ENCODE measurements at places on chromosomes 3 and 15.

DNA sequence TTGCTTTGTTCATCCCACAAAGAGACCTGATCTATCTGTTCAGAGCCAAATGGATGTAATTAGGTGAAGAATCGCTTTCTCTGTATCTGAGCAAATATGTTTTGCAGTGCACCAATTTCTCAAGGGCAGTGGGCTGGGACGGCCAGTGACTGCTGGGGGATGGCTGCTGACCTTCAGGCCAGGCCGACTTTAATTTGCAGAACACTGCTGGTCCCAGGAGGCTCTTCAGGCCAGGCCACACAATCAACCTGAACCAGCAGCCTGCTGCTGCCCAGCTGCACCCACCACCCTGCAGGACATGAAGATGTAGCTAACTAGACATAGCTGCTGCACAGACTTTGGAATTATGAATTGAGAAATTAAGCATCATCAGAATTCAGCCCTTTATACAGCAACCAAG is 194.4 kb upstream of the ONECUT1 start:
- no peak for DNase-seq

- no peak for DNase-seq
These were observed 239.9 kb downstream of the EPHB1 start for GRCh38 chr3:135034891-135035440.

DNA sequence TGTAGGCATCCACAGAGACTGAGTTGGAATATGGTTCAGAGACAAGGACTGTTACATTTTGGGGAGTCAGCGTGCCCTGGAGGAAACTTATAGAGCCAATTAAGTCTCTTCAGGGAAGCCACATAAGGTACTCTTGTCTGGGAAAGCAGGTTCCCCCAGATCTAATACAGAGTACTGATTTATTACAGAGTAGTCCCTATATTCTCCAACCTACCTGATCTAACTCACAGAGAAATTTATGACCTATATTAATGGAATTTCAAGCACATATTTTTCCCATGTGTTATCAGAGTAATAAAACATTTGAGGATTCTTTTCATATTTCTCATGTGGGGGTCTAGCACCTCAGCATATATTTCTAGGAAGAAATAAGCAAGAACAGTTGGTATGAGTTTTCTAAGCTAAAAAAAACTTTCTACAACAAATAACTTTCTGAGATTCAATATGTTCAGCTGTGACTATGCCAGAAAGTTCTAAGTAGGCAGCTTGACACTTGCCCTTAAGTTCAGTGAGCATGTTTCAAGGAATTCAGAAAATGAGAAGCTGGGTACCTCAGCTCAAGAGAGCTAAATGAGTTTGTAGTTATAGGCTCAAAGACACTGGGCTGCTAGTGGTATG is 75.3 kb upstream of the COL8A1 start:
- no peak for DNase-seq

DNA sequence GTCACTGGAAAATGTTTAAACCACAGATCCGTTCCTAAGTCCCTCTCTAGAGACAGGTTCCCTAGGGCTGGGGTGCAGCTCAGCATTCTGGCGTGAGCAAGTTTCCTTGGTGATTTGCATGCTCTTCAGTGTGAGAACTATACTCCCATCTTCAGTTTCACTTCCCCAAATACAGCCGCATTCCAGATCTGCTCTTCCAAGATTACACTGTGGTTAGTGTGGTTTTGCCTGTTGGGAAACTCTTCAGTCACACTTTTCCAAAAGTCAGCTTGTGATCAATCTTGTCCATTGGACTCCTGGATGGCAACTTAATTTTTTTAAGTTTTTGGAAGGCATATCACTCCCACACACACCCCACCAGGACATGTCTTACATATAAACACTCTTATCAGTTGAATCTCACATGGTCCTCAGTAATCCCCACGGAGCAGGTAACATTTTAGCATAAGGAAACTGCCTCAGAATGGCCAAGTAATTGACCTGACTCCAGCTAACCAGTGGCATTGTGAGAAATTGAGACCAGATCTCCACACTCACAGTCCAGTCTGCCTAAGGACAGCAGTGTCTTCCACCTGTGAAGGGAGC is 33.5 kb upstream of the PTPN23 start:
- no peak for DNase-seq

GRCh38 chr3:12679468-12679867 is 15.6 kb upstream of the RAF1 start:
- no peak for DNase-seq

GRCh38 chr3:123947482-123947881 is 13.5 kb downstream of the CCDC14 start:
- DNase-seq = no peak

DNA sequence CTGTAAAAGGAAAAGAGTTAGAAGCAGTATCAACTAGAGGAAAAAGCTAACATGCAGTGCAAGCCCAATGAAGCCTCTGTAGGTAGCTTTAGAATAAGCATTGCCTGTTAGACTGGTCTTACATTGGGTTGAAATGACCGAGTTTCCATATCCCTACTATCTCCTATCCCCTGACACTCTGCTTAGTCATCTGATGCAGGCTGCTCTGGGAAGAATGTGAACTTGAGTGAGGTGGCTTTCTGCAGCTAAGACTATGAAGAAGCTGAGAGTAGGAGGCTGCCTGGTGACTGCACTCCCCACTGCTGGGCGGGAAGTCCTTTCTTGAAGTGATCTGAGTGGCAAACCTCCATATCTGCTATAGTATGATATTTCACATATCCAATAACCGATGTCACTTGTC is 64.7 kb downstream of the OXSM start:
- DNase-seq = no peak

DNA sequence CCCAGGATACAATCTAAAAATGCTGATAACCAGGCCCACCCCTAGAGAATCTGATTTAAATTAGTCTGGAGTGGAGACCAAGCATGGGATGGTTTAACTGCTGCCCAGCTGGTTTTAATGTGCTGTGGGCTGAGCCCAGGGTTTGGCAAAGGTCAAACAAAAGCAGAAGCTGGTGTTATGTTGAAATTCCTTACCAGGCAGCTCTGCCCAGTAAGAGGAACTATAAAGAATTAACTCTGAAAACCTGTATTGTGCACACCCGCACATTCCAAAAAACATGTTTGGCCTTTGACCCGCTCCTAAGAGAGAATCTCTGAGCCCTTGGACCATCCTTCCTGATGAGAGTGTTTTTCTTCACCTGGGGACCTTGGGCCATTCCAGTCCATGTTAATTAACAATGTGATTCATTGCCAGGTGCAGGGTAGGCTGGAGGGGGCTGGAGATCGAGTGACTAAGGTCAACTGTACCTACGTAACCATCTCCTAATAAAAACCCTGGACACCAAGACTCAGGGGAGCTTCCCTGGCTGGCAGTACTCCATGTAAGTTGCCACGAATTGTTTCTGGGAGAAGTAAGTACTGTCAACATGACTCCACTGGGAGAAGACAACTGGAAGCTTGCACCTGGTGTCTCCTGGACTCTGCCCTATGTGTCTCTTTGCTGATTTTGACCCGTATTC is 10.9 kb downstream of the CCDC13 start:
- DNase-seq = no peak

GRCh38 chr3:16509721-16510619 is 3.5 kb downstream of the RFTN1 start:
- peak; percentile 57 for DNase-seq

GRCh38 chr3:100183608-100184125 is 69.4 kb upstream of the FILIP1L start:
- no peak for DNase-seq

GRCh38 chr3:172658344-172659245 is 52.3 kb downstream of the NCEH1 start:
- DNase-seq = no peak

GRCh38 chr3:197224034-197224444 is 74.4 kb downstream of the DLG1 start:
- DNase-seq = peak; percentile 51

DNA sequence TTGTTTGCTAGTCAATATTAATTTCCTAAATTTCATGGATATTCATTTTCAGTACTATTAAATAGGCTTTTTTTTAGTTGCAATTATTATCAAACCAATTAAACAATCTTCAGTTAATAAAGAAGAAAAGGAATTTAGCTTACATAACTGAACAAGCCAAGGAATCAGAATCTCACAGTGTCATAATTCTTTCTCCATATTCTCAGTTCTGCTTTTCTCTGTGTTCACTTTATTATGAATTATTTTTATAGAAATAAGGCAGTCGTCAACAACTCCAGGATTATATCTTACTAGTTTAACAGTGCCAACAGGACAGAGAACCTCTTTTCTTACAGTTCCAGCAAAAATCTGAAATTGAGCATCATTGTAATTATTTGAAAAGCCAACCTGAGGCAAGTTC is 221.7 kb downstream of the CGGBP1 start:
- DNase-seq = no peak

GRCh38 chr3:120098710-120099109 is 4.5 kb upstream of the GSK3B start:
- DNase-seq = no peak

- DNase-seq = no peak
These were observed 93.9 kb upstream of the SLCO3A1 start for GRCh38 chr15:91759560-91759959.

DNA sequence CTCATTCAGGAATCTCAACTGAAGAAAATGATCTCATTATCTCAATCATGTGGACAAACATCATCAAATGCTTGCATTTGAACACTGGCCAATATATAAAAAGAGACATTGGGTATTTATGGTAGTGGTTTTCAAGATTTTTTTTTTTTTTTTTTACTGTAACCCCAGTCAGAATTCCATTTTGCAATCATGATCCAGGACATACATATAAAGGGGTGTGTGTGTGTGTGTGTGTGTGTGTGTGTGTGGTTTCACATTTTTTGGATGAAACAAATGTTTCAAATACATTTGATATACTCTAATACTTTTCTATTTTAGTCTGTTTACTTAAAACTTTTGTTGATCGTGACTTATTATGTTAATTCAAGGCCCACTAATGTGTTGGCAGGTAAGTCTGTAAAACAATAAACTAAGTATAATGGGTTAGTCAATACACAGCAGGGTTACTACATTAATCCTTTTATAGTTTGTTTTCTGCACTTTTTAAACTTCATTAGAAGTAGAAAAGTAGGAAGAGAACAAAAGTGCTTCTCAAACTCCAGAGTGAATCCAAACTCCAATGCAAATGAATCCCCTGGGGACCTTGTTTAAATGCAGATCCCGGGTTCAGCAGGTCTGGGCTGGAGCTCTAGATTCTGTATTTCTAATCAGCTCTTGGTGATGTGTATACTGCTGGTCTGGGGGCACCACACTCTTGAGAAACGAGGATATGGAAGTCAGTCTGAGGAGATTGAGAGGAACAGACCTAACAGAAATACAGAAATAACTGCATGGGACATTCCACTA is 17.6 kb downstream of the THRB start:
- DNase-seq = no peak

DNA sequence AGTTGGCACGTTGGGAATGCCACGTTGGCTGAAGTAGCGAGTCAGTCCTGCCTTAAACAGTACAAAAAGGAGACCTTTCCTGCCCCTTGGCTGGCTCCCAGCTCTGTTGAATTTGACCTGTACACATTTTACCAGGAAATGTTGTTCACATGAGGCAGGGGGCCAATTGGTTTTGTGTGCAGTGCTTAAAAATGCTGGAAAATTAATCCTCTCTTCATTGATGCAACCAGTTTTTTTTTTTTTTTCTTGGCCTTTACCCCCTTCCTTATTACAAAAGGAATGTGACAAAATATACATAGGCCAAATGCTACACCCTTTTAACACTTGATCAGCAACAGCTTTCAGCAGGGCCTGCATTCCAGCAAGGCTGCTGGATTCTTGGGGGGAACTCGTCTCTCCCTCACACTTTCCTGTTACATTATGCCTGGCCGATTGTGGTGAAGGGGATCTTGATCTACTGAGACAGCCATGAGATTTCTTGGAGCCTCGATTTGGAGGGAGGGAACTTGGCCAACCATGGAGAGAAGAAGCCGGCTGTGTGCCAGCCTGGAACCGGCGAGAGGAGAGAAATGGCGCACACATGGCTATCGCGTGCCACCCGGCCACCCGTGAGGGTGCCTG is 93.1 kb downstream of the DNASE1L3 start:
- no peak for DNase-seq

DNA sequence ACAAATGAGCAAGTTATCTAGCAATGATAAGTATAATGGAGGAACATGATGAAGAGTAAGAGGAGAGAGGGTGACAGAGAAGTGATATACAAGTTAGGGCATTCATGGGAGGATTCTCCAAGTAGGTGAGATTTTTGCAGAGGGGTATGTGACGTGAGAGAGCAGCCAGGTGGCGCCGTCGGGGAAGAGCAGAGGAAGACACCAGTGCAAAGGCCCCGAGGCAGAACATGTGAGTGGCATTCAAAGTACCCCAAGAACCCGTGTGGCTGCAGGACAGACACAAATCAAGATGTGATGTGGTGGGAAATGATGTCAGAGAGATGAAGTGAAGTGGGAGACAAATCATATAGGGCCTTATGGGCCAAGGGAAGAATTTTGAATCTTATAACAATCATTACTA is 81.8 kb upstream of the GRM7 start:
- no peak for DNase-seq

- no peak for DNase-seq
These were observed 11.0 kb upstream of the PCCB start for GRCh38 chr3:136239094-136239493.

DNA sequence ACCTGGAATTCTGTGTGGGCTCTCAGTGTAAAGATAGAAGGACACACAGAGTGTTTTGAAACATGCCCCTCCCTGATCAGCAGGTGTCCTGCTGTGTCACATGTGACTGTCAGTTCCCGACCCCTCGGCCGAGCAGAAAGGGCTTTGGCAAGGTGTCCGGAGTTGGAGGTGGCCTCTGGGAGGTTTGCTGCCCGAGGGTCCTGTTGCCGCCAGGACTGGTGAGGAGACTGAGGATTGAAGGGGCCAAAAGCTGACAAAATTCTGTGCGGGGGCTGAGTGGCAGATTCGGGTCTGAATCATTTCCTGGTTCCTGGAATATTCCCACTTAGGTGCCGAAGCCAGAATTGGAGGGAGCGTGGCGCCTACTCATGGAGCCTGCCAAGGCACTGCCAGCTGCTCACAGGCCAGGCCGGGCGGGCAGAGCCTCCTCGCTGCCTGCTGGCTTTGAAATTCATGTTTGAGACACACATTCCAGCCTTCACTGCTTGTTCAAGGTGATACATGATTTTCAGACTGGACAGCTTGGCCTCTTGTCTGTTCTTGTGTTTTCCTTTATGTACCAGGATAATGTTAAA is 83.8 kb downstream of the APBA2 start:
- no peak for DNase-seq
